Cortex of kidney (tissue), 1 donor: ENCODE measurements at places on chromosomes 6 and 20.

DNA sequence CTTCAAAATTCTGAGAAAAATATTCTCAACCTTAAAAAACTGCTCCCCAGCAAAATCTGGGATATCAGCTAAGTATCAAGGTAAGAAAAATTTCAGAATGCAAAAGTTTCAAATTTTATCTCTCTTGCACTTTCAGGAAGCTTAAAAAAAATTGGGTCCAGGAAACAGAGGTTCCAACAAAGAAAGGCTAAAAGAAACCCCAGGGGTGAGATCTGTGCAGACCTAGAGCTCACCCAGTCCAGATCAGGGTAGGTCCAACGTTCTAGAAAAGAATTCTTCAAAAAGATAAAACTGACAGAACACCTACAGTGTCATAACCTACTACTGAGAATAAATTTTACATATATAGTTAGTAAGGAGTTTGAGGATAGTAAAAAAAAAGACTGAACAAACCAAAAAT is 23.5 kb downstream of the ILRUN start:
- DNase-seq, result no peak

DNA sequence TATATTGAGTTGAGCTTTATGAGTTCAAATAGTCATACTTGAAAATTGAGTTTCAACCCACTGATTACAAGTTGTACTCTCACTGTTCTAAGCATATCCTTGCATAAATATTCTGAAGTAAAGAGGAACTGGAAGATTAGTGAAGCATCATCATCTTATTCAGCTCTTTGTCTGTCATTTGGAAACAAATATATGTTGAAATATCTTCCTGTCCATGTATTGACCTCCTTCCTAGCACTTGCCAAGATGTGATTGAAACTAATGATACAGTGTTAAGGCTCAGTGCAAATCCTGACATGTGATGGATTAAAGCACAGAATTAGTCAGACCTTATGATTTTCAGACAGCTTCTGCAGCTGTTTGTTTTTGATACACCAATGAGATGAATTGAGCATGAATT is 434.3 kb downstream of the TBC1D32 start:
- no peak for DNase-seq

GRCh38 chr6:10543488-10543887 is 22.3 kb downstream of the GCNT2 start:
- DNase-seq, result no peak

DNA sequence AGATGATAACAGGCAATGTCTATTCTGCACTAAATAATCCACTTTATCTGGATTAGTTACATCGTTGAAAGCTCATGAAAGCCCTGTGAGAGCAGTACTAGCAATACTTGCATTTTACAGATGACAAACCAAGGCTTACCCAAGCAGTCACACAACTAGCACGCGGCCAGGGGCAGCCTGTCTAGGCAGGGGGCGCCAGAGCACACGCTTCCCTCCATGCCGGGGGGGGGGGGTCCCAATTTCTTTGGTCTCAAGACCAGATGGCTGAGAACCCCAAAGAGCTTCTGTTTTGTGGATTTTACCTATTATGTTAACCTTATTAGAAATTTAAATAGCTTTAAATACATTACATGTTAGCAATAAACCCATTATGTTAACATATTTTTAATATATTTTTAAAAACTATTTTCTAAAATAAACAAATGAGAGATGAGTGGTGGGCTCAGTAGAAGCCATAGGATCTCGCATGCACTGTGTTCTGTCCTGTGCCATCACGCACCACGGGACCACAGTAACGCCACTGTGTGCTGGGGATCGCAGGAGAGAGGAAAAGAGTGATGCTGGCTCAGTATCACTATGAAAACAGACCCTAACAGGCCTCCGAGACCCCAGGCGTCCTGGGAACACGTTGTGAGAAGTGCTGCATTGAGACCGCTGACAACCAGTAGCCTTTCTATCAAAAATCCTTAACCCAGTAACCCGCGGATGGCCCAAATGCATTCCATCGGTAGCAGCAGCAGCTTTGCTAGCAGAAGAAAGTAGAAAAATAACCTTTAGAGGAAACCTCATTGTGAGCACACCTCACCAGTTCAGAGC is 5.3 kb upstream of the PRR18 start:
- no peak for DNase-seq

DNA sequence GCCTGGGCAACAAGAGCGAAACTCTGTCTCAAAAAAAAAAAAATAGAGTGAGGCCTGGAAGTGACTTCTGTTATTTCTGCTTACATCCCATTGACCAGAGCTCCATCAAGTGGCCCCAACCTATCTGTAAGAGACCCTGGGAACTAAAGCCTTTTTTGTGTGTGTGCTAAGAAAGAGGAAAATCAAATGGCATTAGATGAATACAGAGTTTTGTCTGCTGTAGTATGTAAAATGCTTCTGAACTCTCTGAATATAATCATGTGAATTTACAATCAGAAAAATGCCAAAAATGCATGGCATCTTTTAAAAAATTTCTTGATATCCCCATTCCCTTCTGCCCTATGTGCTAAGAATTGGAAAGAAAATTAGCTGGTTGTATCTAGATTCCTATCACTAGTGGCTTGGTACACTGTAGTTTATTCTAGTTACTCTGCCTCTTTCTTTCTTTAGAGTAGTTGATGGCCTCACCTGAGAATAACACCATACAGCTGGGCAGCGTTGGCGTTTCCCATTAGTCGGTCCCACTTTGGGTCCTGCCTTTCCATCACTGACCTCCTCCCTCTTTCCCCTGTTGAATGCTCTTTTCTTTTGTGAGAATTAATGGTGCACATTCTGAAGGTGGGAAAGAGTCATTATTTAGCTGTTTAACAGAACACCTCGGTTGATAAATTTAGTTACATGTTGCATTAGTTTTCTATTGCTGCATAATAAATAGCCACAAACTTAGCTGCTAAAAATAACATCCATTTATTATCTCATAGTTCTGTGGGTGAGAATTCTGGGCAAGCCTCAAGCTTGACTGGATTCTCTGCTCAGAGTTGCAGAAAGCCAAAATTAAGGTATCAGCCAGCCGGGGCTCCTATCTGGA is 38.2 kb downstream of the SAMD5 start:
- no peak for DNase-seq

DNA sequence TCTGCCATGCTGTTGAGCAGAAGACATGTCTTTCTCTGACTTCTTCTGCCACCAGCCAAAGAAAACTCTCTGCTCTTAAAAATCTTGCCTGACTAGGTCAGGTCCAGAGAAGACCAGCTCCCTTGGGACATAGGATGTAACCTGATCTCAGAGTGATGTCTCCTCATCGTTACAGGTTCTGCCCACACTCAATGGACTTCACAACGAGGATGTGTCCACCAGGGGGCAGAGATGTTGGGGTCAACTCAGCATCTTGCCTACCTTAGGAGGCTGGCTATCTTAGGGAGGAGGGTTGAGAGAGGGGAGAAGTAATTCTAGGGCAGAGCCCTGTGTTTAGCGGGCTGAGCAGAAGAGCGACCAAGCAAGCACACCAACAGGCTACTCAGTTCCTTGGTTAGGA is 207.6 kb upstream of the CDH4 start:
- DNase-seq, result no peak

DNA sequence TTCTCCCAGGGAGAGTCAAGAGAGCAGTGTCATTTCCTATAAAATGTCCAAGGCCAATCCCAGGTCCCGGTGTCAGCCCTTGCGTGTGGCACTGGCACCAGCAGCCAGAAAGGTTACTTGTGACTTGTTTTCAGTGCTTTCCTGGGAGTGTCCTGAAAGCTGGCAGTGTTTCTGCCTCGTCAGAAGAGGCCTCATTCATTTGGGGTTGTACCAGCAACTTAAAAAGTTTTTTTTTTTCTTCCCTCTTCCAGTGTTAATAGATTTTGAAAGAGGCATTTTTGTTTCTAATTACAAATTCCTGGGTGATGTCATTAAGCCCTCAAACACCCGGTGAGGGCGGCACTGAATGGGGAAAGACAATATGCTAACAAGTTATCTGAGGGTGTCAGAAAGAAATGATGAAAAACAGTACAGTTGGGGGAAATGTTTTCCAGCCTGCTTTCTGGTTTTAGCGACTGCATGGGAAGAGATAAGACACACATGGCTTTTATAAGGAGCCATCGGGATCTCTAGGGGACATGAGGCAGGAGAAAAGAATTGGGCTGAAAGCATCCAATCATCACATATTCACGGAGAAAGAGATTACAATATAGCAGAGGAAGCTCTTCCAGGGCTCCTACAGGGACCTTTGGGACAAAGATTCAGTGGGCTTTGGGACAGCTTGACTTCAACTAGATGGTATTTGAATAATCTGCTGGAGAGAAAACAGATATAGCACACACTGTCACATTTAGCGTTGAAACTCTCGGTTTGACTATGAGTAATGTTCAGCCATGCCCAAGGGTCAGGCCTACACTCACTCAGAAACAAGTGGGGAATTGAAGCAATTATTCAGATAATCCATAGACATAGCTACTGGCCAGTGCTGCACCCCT is 153.0 kb downstream of the BCAS1 start:
- DNase-seq, result no peak

GRCh38 chr6:158910484-158911440 is 89.2 kb downstream of the RSPH3 start:
- DNase-seq, result no peak

DNA sequence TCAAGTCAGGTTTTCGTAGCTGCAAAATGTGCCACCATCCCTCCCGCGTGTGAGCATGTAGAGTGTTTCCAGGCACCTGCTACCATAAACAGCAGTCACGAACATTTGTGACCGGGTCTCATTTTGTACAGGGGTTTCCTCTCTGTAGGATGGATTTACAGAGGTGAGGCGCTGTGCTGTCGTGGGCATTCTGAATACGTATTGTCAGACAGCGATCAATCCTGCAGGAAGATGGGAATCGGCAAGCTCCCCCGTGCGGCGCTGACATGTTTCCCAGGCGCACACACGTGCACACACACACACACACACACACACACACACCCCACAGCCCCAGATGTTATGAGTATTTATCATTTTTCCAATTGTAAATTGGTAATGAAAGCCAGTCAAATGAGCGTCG is 15.8 kb downstream of the ANKRD60 start:
- DNase-seq, result no peak

GRCh38 chr6:66605971-66606370 is 898.9 kb upstream of the EYS start:
- DNase-seq, result no peak

DNA sequence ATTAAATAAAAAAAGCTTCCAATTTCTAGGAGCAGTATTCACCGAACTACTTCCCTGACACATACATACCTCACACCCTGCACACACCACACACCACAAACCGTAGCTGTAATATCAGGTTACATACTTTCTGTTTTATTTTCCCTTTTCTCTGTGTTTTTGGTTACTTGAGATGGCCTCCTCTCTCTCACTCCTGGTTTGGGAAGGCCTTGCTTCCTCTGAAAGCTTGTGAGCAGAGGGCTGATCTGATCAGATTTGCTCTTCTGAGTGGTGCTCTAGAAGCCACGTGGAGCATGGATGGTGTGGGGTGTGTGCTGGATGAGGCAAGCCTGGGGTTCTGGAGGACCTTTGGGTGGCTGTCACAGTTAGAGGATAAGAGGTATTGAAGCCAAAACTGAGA is 20.9 kb downstream of the UTRN start:
- no peak for DNase-seq

GRCh38 chr6:34491091-34491430 is 25.2 kb downstream of the PACSIN1 start:
- DNase-seq, result no peak

DNA sequence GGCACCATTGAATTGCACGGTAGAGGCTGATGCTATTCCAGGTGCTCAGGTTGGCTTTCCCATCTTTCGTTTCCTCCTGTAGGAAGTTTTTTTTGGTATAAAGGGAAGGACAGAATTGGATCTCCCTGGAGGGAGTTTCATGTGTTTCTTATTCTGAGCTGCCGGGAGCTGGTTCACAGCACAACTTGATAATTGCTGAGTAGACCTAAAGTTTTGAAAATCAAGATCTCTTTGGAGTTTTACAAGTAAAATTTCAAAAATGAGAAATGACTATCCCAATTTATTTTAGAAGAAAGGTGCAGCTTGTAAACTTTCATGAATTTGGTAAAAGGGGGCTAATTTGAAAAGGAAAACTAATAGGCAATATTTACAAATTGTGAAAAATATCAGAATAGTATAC is 125.2 kb upstream of the ESR1 start:
- no peak for DNase-seq

DNA sequence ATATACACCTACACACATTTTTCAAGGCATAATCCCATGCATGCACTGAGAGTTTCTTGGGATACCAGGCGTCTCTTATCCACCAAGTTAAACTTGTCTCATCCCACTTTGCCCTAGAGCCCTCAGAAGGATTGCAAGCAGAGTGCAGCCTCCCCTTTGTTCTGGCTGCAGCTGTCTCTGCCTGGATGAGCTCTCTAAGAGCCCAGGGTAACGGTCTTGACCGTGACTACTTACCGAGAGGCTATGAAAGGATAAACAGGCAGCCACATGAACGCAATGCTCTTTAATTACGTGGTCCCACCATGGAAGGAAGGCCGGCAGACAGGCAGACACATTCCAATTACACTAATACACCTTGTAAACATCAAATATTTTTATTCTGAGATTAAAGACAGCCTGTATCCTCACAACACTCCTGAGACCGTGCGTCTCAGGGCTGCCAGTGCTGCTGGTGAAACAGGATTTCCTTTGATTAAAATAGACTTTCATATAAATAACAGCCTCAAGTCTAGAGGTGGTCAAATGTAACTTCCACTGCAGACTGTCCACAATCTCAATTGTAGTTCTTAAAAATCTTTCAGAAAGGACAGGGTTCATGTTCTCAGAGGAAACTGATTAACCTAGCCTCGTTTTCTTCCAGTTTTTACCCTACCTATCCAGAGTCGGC is 210.0 kb upstream of the PRDM1 start:
- DNase-seq, result no peak

DNA sequence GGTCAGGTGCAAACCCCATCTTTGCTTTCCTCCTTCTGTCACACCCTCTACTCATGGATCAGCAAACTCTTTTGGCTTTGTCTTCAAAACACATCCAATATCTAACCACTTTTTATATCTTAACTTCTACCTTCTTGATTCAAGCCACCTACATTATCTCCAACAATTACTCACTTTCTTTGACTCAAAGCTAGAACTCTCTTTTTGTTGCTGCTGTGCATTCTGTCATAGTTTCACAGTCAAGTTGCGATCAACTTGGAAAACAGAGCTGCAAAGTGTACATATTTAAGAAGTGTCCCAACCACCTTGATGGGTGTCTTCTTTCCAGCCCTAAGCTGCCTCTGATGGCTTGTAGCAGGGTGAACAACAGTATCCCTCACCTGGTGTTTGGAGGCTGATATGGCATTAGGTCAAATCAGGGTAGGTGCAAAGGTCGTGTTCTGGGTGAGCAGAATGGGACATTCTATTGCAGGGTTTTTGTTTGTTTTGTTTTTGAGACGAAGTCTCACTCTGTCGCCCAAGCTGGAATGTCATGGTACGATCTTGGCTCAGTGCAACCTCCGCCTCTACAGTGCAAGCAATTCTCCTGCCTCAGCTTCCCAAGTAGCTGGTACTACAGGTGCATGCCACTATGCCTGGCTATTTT is 43.4 kb upstream of the RALGAPA2 start:
- no peak for DNase-seq

- no peak for DNase-seq
These were observed 22.8 kb upstream of the GCLC start for GRCh38 chr6:53567701-53568100.
